ENCODE measurements at places on chromosomes 11 and 22.

- DNase-seq: no peak
Measured at GRCh38 chr11:87137711-87138110, 100.0 kb downstream of the TMEM135 start.

- DNase-seq: no peak
Measured at GRCh38 chr11:125516245-125516644, 20.2 kb upstream of the FEZ1 start.

DNA sequence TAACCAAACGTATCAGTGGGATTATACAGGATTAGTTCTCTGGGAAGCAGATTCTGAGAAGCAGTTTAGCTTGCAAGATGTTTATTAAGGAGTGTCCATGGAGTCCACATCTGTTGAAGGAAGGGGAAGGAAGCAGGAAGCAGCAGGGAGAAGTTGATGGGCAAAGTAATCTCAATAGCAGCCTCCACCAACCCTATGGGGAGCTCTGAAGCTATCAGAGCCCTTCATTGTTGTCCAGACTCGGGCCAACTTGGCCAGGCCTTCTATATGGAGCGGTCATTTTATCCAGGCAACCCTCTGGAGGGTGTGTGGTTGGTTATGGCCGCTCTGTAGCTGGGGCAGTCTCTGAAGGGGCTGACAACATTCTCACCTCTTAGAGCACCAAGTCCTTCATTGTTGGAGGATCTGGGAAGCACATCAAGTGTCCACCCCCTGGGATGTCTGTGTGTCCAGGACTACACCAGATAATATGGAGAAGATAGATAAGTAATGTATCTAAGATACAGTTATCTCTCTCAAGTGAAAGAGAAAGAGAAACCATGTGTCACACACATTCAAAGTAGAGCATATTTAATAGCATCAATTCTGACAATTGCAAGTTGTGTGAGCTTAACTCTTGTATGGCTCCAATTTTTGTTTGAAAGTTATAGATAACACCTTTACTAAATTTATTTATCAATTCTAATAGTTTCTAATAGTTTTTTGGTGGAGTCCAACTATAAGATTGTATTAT is 101.7 kb upstream of the TRIM77 start:
- DNase-seq: no peak

DNA sequence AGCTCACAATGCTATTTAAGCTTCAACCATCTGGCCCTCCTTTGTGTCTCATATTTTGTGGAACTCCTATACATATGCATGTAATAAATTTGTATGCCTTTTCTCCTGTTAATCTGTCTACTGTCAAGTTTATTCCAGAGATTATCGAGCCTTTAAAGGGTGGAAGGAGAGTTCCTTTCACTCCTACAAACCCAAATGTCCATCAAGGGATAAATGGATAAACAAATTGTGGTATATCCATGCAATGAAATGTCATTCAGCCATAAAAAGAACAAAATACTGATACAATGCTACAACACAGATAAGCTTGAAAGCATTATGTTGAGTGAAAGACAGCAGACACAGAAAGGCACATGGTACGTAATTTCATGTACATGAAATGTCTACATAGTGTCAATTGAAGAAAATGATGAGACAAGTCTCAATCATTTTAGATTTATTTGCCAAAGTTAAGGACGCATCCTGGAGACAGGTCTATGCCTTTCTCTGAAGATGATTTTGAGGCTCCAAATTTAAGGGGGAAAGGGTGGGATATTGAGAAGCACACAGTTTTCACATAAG is 17.7 kb upstream of the FEZ1 start:
- DNase-seq: no peak

DNA sequence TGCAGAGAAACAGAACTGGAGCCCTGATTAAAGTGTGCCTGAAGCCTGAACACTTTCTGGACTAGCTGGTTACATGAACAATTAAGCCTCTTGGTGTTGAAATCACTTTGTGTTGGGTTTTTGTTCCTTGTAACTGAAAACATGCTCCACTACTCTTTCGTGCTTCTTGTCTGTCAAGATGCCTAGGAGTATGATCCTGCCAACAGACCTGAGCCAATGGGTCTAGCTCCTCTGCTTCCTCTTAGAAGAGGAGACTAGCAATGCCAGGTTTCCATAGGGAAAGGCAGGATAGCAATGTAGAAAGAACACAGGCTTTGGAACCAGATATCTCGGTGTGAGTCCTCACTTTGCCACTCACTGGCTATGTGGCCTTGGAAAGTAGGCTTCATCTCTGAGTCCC is 40.3 kb downstream of the IRAG1 start:
- no peak for DNase-seq

DNA sequence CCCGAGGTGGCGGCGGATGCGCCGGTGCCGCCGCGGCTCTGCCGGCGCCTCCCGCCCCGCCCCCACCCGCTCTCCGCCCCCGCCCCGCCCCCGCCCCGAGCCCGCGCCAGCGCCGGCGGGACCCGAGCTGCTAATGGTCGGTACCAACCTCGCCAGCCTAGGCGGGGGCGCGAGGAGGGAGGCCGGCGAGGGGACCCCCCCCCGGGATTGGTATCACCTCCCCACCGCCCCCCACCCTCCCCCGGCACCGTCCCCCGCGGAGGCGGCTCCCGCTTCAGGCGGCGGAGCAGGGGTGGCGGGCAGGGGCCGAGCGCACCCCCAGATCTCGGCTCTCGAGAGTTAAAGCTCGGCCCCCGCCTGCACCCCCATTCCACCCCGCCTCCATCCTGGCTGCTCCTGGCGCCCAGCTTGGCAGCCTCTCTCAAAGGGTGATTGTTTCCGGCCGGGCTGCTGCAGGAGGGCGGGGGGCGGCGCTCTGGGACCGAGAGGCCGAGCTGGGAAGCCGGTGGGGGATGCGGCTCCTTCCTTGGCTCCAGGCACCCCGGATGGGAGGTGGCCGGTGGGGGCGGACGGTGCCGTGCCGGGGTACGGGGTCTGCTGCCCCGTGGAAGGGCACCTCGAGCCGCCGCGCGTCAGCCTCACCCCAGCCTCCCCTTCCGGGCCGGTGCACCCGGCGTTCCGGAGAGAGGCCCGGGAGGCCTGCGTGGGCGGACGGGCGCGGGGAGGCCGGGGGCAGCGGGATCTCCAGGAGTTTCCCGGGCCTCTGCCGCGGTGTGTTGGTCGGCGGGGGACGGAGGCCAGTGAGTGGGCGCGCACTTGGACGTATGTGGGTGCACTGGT is at the start of gene B3GAT1:
TSS of gene B3GAT1 (minus strand) at position 40 of the 840 bp plus-strand sequence. CDS start 24,583 bp downstream, outside the sequence.
- DNase-seq: no peak

DNA sequence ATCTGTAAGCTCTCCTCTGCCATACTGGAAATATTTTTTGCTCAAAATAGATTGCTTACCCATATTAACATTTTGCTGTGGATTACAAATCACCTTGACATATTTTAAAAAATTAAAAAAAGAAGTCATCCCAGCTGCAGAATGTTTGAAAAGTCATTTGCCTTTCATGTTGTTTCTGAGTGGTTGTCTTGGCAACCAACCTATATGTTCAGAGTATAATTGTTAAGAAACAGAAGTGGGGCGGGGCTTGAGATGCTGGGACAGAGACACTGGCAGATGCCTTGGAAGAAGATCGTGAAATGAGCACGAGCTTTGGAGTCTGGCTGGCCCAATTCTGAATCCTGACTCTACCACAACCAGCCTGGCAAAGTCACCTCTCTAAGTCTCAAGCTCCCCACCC is 348.2 kb downstream of the LARGE1 start:
- DNase-seq: no peak

- DNase-seq: no peak
Measured at GRCh38 chr11:10605941-10606381, 37.5 kb upstream of the LYVE1 start.

- no peak for DNase-seq
Measured at GRCh38 chr11:2451336-2451735, 6.5 kb downstream of the KCNQ1 start.

- DNase-seq: no peak
Measured at GRCh38 chr11:21426931-21427330, 757.5 kb downstream of the NELL1 start.

GRCh38 chr11:44264761-44265160 is 45.2 kb downstream of the ALX4 start:
- DNase-seq: no peak

GRCh38 chr11:57514538-57515331 is 767 bp downstream of the SLC43A1 start:
- peak; percentile 28 for DNase-seq

DNA sequence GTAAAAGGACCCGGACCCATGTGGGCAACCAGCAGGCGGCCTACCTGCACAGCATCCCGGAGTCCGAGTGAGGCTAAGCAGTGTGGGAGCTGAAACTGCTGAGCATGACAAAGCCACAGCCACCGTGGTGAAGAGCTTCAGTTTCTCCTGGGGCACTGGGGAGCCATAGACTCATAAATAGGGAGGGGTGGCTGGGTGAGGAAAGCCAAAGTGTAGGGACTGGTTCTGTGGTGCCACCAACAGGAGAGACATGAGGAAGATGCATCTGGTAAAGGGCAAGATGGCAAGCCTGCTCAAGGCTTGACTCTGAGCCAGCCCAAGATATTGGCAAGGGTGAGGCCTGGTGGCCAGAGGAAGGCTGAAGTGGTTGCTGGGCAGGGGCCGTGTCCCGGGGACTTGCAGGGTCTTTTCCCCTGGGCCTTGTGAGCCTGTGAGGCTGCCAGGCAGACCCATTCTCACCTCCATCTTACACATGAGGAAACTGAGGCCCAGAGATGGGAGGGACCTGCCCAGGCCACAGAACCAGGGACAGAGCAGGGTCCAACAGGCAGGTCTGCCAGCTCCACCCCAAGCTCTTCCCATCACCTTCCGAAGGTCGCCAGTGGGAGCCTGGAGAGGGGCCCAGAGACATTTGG is 30.4 kb downstream of the CYTH4 start:
- no peak for DNase-seq

GRCh38 chr22:28024422-28024888 is 105.4 kb upstream of the PITPNB start:
- no peak for DNase-seq

- DNase-seq: no peak
Measured at GRCh38 chr22:28742562-28742962, 723 bp downstream of the HSCB start.

DNA sequence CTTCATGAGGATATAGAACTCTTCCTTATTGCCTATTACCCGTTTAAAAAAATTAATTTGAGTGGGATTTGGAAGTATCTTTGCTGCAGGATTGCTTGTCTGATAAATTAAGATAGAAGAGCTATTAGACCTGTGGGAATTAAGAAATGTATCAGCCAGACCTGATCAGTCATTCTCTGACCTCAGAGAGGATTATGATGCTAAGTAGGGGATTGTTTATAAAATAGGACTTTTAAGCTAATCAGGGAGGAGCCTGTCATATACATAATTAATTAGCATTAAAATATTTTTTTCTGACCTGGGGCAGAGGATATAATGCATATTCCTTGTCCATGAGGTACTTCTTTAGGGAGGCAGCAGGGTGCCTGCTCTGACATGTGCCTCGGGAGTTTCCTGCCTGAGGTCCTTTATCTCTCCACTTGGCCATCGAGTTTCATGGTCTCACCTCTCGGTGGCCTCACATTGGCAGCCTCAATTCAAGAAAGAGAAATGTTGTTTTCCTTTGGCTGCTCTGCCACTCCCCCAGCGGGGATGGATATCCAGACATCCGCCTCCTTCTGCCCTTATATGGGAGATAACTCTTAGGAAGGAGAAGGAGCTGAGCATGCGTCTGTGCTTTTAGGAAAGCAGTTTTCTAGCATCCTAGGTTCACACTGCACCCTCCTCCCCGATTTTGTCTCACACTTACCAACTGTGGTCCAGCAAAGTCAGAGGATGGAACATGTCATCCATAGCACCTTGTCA is 41.1 kb downstream of the DIXDC1 start:
- no peak for DNase-seq

DNA sequence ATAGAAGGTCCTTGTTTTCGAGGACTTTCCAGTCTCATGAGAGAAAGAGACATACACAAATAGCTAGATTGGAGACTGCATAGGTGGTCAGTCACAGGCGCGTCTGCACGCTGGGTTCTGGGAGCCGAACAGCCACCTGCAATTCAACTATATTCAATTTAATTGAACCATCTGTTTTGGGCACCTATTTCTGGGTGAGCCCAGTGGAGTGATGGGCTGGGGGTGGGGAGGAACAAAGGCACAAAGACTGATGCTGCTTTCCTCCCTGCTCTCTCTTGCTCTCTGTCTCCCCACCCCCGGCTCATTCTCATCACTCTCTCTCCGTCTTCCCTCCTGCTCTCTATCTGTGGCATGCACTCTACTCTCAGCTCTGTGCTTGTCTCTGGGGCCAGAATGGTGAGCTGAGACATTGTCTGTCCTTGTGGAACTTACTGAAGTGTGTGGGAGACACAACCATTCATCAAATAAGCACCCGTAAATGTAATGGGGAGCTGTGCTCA is 48.1 kb upstream of the B3GAT1 start:
- DNase-seq: no peak

DNA sequence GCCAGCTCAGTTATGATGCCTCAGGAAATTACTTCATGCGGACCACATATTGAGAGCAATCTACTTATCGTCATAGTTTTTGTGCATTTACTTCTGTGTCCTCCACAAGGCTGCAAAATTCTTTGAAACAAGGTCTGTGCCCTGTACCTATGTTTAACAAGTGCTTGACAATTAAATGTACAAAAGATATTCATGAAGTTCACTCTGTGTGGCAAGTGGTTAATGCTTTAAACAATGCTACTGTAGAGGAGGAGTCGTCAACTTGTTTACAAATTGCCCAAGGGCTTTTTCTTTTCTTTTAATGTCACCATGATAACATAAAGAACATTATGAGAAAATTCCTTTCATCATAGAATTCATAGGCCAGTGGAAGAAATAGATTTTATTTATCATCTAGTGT is 871.5 kb upstream of the CCDC90B start:
- DNase-seq: no peak

DNA sequence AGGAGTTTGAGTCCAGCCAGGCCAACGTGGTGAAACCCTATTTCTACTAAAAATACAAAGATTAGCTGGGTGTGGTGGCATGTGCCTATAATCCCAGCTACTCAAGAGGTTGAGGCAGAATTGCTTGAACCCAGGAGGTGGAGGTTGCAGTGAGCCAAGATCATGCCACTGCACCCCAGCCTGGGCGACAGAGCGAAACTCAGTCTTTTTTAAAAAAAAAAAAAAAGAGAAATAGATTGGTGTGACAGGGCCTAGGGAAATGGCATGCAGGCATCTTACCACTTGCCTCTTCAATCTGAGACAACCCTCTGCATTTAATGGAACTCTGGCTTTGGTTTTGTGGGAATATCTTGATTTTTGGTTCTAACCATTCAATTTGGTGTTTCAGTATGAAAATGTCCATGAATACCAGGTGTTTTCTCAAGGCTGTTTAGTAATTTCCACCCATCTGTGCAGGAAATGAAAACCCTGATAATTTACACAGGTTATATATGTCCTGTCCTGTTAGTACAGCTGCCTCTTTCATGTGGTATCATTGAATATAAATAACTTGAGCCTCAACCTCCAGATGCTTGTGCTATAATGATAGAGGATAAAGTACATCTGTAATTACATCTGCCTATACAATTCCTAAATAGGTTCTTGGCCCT is 8.4 kb downstream of the XBP1 start:
- no peak for DNase-seq

- no peak for DNase-seq
Measured at GRCh38 chr11:16440136-16440535, 83.8 kb upstream of the SOX6 start.
